ENCODE measurements at places on chromosomes 6 and 20.

DNA sequence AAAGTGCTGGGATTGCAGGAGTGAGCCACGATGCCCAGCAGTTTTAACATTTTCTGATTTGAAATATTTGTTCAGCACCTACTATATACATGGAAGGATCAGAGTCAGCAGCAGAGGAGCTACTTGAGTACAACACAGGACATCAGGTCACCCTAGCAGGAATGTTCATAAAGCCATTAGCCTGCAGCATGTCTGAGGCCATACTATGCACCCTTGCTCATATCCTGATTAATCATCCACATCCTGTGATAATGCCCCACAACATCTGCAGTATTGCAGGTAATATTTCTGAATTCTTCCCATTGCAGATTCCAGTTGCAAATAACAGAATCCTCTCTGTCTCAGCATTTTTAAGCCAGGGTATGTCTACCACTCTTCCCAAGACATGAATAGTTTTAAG, 171.0 kb upstream of the PRND start:
- no peak for DNase-seq

DNA sequence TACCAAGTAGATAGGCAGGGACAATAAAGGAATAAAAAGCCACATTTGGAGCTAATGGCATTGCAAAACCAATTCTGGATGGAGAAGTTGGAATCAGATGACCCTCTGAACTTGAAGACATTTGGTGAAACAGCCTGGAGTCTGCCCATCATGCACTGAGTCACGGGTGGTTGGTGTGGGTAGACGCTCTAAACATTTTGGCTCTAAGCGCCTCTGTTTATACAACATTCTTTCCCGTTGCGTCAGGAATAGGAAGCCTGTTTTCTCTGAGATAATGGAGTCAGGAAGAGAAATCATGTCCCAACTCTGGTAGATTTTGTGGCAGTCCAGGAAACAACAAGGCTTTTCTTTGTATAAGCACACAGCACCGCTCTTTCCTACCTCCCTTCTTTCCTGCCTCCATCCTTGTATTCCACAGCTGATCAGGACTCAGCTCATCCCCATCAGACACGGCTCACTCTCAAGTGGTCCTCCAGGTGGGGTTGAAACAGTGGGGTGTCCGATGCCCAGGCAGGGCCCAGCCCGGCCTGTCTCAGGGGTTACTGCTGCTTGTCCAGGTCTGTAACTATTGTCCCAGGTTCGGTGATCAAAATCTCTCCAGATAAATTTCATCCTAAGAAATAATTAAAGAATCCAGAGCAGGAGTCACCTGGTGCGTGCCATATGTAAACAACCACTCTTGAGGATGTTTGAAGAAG, 12.1 kb upstream of the RAMACL start:
- no peak for DNase-seq

DNA sequence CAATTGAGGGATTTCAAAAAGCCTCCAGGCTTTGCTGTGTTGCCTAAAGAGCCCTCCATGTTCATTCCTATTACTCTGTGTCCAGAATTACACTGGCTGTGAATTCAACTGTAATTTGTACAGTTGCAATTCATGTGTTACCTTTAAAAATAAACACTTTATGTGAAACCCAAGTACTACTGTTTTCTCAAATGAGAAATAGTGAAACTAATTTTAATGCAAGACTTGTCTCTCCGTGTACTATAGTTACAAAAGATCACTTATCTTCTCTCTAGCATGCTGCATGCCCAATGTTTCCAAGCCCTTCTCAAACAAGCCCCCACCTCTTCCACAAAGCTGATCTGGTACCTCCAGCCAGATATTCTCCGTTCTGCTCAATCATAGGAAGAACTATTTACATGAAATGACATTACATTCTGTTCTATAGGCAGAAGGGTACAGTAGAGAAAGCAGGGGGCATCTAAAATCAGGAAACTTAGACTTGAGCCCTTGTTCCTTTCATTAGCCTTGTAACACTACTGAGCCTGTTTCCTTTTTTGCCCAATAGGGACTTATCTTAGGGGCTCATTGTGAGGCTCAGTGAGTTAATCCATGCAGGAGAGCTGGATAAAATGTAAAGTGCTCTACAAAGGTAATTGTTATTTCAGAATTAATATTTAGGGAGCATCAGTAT, 12.3 kb upstream of the COL9A1 start:
- no peak for DNase-seq

DNA sequence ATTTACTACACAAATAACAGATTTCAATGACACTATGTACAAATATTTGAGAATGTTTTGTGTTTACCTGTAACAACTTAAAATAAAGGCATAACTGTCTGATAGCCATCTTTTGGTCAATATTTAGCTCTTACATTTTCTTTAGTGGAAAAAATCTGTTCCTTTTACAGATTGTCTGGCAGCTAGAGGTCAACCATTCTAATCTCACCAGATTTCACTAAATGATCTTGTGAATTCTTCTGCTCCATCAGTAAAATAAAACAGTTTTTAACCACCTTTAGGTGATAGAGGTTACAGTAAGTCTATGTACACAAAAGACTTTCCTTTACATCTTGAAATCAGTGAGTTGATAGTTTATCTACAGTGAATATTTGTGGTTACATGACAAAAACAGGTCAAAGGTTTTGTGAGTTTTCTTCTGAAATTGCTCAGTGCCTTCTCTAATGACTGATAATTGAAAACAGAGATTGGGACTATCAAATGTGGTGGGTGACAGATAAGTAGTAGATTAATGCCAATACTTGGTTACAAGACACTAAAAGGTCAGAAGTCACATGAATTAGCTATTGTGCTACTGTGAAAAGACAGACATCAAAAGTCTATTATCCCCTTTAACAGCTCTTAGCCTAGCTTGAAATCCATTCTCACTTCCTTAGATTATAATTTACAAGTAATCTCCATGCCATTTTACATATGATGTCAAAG, 47.4 kb downstream of the BMP5 start:
- no peak for DNase-seq

- no peak for DNase-seq
Measured at GRCh38 chr6:22657352-22657980, 88.1 kb downstream of the HDGFL1 start.

- no peak for DNase-seq
Measured at GRCh38 chr20:62999580-62999979, 7.2 kb downstream of the BHLHE23 start.

DNA sequence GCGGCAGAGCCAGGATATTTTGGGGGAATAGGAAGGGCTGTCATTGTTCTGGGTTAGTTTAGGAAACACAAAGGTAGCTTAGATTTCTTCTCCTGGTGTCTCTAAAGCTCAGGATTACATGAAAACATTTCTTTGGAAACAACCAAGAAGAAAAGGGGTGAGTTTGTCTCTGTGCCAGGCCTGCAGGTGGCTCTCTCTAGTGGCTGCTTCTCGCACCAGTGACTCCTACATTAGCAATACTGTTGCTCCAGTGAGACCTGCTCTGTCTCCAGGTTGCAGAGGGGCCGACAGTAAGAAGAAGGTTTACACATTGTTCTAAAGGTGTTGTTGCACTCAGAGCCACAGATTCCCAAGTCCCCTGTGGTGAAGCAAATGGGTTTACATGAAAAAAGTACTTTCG, 104.6 kb upstream of the GLP1R start:
- DNase-seq = no peak

GRCh38 chr6:137489046-137490005, 4.9 kb downstream of the OLIG3 start:
- DNase-seq = no peak

GRCh38 chr6:72084992-72085569, 198.7 kb downstream of the RIMS1 start:
- no peak for DNase-seq

- DNase-seq = no peak
Measured at GRCh38 chr6:156485150-156485549, 292.0 kb upstream of the ARID1B start.

Data from stimulated activated CD4-positive, alpha-beta T cell treated with anti-CD3 and anti-CD28 coated beads, Interleukin-1b, Interleukin-23, amount 100 ng/mL, for 1 hour (primary cell).